ENCODE measurements at places on chromosomes 6 and 20.

DNA sequence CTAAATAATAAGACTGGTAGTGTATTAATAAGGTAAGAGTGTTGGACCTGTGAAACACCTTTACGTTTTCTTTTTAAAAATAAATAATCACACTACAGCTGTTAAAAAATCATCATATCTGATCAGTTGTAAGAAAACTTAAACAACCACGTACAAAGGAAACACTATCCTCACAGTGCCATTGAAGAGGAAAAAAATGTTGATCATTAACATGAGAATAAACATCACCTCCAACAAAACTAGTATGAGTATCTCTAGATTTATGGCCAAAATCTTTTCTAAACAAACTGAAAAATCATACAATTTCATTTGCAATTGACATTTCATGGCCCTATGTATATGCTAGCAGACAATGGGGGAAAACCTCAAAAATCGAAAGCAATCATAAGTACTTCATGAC is 590 bp downstream of the EYS start:
- no peak for DNase-seq

GRCh38 chr20:16639027-16639941 is 66.0 kb upstream of the KIF16B start:
- no peak for DNase-seq

DNA sequence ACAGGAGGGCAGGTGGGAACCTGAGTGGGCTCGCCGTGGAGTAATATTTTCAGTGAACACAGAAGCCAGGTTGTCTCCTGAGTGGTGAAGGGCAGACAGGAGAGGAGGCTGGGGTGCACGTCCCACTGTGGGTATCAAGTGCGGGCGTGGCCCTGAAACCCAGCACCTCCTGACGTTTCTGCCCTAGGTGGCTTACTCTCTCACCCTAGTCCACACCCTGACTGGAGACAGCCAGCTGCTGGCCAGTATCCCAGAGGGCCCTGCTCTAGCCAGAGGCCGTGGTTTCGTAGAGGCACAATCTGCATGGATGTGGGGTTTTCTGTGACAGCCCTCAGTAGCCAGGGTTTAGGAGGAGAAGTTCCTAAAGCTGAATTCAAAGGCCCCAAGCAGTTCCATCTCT is 86.7 kb downstream of the TRERF1 start:
- DNase-seq, result no peak

DNA sequence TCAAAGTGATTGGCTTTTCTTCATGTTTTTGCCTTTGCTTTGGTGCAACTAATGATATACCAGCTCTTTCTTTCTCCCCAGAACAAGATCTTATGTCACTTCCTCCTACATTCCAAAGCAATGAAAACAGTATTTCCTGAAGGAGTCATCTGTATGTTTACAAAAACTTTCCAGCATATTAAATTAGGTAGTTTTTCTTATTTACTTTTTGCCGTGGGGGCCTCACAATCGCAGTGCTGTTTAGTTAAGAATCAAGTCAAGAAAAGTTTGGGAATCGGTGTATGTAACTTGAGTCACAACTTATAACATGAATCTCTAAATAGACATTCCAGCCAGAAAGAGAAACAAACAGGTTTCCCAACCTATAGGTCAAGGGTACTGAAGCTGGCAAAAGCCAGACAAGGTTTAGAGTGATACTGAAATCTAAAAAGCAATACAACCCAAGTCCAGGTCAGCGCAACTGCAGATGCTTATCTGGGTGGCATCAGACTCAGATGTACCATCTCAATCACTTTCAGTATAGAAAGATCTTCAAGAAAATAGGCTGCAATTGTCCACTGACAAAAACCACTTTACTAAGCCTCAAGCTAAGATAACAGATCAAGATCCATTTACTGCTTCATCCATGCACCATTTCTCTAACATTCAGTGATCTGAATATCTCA is 63.6 kb downstream of the IPCEF1 start:
- no peak for DNase-seq

DNA sequence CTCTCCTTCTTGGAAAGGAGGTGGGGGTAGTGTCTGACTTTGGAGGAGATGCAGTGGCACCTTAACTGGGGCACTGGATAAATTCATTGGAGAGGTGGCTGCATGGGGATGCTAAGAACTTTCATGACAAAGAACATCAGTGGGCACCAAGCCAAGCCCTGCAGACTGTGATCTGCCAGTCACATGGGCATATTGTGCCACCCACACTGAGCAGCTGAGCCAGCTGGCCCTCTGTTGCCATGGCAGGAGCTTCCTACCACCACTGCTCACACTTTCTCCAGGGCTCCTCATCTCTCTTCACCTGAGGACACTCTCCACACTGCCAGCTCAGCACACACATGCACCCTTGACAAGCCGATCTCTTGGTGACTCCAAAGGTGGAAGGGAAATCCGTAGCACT is 715.6 kb downstream of the QKI start:
- DNase-seq, result no peak

GRCh38 chr6:36954262-36954931 is at the start of gene PI16:
Gene PI16 (plus strand): TSS chr6:36954738. CDS start chr6:36954761, 23 bp downstream.
- DNase-seq, result no peak

- DNase-seq, result no peak
Measured at GRCh38 chr6:57262901-57263694, 41.0 kb upstream of the RAB23 start.

DNA sequence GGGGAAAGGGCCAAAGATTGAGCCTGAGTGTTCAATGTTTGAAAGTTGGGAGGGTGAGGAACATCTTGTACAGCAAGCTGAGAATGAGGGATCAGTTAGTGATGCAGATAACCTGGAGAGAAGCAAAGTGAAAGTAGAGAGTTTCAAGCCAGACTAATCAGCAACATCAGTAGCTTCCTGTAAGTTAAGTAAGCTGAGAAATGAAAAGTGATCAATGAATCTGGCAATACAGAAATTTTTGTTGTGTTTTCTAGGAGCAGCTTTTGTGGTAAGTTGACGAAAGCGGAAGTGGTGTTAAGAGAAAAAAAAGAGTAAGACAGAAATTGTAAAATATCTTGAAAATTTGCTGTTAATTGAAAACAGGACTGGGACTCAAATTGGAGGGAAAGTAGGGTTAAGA is 855.5 kb upstream of the MAP3K7 start:
- DNase-seq, result no peak

- DNase-seq, result no peak
Measured at GRCh38 chr6:138008791-138009190, 98.4 kb downstream of the PERP start.

DNA sequence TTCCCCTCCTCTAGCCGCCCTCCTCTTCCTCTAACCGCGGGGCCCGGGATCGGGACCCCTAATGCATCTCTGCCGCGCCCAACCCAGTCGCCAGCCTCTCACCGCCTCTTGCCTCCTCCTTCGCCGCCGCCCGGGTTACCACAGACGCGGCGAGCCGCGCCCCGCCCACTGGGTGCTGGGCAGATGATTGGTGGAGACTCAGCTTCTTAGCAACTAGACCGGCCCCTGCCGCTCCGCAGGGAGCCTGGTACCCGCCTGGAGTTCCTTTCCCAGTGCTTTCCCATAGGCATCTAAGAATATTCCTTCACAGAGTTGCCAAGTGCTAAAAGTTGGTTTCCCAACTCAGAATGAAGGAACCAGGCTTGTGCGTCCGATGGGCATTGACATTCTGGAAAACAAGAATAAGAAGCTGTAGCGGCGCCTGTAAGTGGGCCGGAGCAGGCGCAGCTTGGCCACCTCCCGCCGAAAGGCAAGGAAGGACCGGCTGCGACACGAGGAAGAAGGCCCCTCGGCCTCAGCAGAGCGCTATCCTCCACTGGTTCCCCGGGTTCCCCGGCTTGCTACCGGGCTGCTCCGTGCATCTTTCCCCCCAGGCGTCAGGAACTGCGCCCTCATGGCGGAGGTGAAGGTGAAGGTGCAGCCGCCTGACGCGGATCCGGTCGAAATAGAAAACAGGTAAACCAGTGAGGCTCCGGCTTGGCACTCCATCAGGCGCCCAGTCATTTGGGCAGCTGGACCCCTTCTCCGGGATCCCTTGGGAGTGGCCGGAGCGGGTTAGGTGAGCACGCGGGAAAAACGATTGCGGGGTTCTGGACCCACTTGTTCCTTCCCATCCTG is at the start of the genes DZANK1 and POLR3F:
Gene DZANK1, minus strand, starts transcription at position 137 of the 837 bp plus-strand sequence. CDS start 1,672 bp downstream, outside the sequence.
Gene POLR3F, plus strand, starts transcription at position 497 of the 837 bp plus-strand sequence. Its CDS starts 117 bp downstream, at position 614.
- peak; percentile 91 for DNase-seq

- no peak for DNase-seq
Measured at GRCh38 chr6:157607317-157608109, 215.5 kb upstream of the SNX9 start.

DNA sequence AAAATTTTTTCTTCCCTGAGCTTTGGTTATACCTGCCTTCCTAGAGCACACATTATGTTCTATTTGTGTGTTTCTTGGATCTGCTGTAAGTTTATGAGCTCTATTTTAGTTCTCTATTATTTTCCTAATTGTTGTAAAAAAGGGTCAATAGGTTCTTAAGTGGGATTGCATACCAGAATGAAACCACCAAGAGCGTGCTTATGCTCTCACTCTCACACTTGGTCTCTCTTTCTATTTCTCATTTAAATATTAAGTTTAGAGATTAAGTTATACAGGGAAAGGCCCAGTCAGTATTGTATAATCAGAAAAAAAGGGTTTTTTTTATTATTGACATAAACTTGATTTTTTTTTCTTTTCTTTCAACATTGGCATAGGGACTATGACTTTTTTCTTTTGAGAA is 96.8 kb downstream of the RIMS1 start:
- no peak for DNase-seq

DNA sequence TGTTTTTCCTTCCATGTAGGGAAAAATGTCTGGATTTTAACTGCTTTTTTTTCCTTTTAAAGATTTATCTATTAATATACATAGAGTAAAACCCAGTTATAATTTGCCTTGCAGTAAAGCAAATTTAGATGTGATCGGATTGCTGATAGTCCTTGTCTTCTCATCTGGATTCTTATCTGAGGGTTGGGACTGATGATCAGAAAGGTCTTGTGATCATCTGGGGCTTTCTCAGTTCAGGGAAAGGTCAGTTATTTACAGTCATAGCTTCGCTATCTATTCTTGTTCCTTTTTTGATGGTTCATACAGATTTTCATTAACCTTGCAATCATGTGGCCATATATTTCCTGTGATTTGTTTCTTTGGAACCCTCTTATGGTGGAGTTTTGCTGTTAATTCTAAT is 63.8 kb upstream of the CLDN20 start:
- no peak for DNase-seq

DNA sequence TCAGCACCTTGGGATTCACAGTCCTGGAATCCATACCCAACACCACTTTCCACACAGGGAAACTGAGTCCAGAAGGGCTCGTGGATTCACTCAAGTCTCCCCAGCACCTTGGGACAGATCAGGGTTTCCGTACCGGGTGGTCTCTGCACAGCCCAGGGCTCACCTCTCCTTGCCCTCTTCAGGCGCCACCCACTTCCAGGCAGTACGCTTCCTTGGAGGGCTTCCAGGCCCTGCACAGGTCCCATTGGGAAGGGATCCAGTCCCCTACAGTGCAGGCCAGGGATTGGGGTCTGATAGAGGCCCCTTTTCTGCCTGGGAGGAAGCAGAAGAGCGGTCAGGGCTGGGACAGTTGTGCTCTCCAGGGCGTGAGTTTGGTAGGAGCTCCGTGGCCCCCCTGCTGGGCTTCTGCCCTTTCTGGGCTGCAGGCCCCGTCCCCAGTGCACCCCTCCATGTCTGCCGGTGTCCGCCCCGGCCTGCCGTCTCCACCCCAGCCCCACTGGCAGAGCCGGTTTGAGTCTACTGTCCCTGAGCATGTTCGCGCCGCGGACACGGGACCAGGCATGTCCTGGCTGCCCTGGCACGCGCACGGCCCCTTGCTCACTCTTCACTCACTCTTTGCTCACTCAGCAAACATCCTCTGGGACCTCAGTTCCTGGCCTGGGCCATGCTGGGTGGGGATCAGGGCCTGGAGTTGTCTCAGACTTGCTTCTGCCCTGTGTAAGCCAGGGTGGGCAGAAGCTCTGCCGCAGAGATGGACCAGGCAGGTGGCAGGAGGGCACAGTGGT is 12.6 kb downstream of the SRC start:
- no peak for DNase-seq

GRCh38 chr20:2314759-2315439 is 19.1 kb downstream of the TGM3 start:
- no peak for DNase-seq

- DNase-seq, result no peak
Measured at GRCh38 chr20:33158637-33159385, 9.1 kb upstream of the BPIFA2 start.

- DNase-seq, result no peak
Measured at GRCh38 chr6:29294499-29294914, 7.0 kb upstream of the OR14J1 start.

DNA sequence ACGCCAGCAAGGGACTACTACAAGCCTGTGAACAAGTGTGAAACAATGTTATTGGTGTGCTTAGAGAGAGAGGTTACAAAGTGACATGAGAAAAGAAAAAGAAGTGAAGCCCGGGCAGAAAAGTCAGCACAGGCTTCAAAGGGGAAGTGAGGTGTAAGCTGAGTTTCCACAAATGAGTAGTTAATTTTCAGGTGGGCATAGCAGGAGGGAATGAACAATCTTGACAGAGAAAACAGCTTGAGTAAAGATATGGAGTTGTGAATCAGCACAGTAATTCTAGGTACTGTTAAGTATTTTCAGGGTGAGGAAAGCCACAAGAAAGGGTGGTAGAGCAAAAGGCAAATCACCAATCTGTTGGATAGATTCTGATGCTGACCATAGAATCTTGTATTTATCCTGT is 4.3 kb downstream of the KCNQ5 start:
- DNase-seq, result no peak

DNA sequence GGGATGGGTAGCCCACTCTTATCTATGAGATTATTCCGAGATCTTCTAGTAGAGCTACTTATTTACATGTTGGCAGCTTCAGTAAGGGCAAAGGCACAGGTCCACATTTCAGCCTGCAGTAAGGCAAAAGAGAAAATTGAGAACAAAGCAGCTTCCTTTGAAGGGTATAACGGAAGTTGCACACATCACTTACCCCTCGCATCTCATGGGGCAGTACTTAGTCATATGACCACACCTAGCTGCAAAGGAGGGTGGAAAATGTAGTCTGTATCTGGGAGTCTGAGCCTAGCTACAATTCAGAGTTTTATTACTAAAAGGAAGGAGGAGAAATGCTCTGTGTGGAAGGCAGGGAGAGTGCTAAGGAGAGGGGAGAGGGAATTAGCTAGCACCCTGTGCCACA is 29.7 kb downstream of the SPACA1 start:
- no peak for DNase-seq

DNA sequence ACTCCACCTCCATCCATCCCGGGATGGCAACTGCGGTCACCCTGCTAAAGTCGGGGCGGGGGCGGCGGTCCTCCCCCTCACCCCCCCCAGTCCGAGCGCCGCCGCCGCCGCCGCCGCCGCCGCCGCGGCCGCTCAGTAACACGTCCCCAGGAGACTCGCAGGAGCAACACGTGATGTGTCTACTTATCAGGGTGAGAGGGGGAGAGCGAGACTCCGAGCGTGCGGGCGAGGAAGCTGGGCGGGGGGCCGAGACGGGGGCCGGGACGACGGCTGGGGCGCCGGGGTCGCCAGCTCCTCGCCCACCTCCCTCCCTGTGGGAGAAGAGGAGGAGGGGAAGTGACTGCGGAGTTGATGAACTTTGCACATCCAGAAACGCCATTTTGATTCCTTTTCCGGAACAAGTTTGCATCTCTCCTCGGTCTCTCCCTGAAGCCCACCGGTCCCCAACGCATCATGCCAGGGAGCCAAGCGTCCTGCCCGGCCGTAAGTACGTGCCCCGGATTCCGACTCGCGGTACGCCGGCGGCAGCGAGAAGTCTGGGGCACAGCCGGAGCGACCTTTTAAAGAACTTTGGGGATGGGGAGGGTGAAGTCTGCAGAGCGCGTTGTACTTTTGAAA is at the start of gene RREB1:
Gene RREB1, plus strand, starts transcription at position 384 of the 618 bp plus-strand sequence. CDS start 73,951 bp downstream, outside the sequence.
- DNase-seq, result peak; percentile 52

GRCh38 chr6:83055366-83055964 is 10.2 kb downstream of the UBE3D start:
- DNase-seq, result peak; percentile 34

GRCh38 chr6:134813146-134813545 is 136.8 kb downstream of the ALDH8A1 start:
- DNase-seq, result no peak
